Esophagus (tissue), 2 donors: ENCODE measurements at places on chromosomes 7 and 10. TPM values are rescaled to one million over a fixed set of nuclear protein-coding genes. Genes with fewer than 3 reads are reported as not detected.

Gene NUTM2A
- polyA plus RNA-seq = 1.5 TPM

Gene GCK
- polyA plus RNA-seq = 0.27 TPM

Gene ZNF239
- polyA plus RNA-seq = 0.61 TPM

Gene POLR3A
- polyA plus RNA-seq = 3.6 TPM

Gene OSBPL3
- polyA plus RNA-seq = 22.4 TPM

Gene HMX2
- not detected for polyA plus RNA-seq

Gene CPVL
- 4.6 TPM for polyA plus RNA-seq

Gene ASB10
- not detected for polyA plus RNA-seq

Gene ADCY1
- 0.12 TPM for polyA plus RNA-seq

Gene DLX6
- polyA plus RNA-seq = not detected

Gene AS3MT
- 2.8 TPM for polyA plus RNA-seq

Gene PYROXD2
- 3.9 TPM for polyA plus RNA-seq

Gene COBL
- polyA plus RNA-seq = 6.1 TPM

Gene PAX2
- not detected for polyA plus RNA-seq

Gene HOXA13
- polyA plus RNA-seq = not detected

Gene PON3
- polyA plus RNA-seq = 0.71 TPM

Gene CALHM2
- 9.7 TPM for polyA plus RNA-seq

Gene MKI67
- 8.7 TPM for polyA plus RNA-seq

Gene CYP2C18
- polyA plus RNA-seq = 17.3 TPM

Gene ADIRF
- 437 TPM for polyA plus RNA-seq

Gene CUL2
- 5.3 TPM for polyA plus RNA-seq

Gene LIMK1
- 5.9 TPM for polyA plus RNA-seq

Gene FGL2
- polyA plus RNA-seq = 3.4 TPM

Gene IKZF1
- 1.0 TPM for polyA plus RNA-seq

Gene ST8SIA6
- 0.13 TPM for polyA plus RNA-seq

Gene SLC18A3
- not detected for polyA plus RNA-seq

Gene C7orf33
- polyA plus RNA-seq = not detected

Gene SEMA3D
- 0.08 TPM for polyA plus RNA-seq

Gene CYP26C1
- polyA plus RNA-seq = 0.01 TPM

Gene FGFR2
- 10.8 TPM for polyA plus RNA-seq

Gene MAP3K8
- 13.7 TPM for polyA plus RNA-seq

Gene HK1
- polyA plus RNA-seq = 52.1 TPM

Gene PGAM2
- polyA plus RNA-seq = 2.1 TPM

Gene TRIM50
- polyA plus RNA-seq = 0.02 TPM

Gene INMT
- 4.5 TPM for polyA plus RNA-seq

Gene SLK
- polyA plus RNA-seq = 34.6 TPM

Gene HECW1
- 0.11 TPM for polyA plus RNA-seq

Gene TBXAS1
- 5.9 TPM for polyA plus RNA-seq

Gene FKBP6
- polyA plus RNA-seq = not detected

Gene ANKIB1
- polyA plus RNA-seq = 8.7 TPM

Gene LRRTM3
- polyA plus RNA-seq = not detected

Gene AKR1D1
- polyA plus RNA-seq = not detected

Gene MMD2
- not detected for polyA plus RNA-seq

Gene TEX36
- not detected for polyA plus RNA-seq

Gene ARHGEF35
- polyA plus RNA-seq = 20.1 TPM

Gene ADAM8
- polyA plus RNA-seq = 2.6 TPM

Gene TLX1
- polyA plus RNA-seq = not detected

Gene MAT1A
- polyA plus RNA-seq = 0.14 TPM

Gene SEMA3A
- 0.35 TPM for polyA plus RNA-seq

Gene CYTH3
- polyA plus RNA-seq = 7.2 TPM
